ENCODE measurements at places on chromosomes 12 and 14. TPM values are rescaled to one million over a fixed set of nuclear protein-coding genes. Genes with fewer than 3 reads are reported as not detected.

GRCh38 chr12:102625819-102626218 lies 145.5 kb upstream of the IGF1 start:
- DNase-seq, result peak; percentile 21

The TAS2R46 gene
- total RNA-seq, result 3.3 TPM

The PLEK2 gene
- total RNA-seq, result not detected

DNA sequence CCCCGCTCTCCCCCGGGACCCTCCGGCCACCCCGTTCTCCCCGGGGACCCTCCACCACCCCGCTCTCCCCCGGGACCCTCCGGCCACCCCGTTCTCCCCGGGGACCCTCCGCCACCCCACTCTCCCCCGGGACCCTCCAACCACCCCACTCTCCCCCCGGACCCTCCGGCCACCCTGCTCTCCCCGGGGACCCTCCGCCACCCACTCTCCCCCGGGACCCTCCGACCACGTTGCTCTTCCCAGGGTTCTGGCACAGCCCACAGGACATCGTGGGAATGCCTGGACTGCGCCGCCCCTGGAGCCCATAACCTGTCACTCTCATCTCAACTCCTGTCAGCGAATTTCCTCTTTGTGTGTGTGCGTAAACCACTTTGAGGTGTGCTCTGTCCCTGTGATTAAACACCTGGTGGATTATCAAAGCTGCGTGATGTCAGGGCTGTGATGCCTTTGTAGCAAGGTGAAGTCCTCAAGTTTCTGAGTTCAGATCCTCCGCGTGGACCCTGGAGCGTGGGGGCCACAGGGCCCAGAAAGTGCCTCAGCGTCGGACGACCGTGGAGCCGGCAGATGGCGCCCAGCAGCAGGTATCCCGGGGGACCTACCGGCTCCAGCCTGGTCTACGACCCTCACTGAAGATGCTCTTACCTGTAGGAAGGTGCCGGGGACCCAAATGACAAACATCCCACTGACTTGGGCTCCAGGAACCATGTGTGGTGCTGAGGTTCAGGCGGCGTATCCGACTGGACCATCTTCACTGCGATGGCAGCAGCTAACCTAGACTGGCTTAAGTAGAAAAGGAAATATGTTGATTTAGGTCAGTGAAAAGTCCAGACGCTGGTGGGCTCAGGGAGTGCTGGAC lies 63.2 kb upstream of the GALNT9 start:
- peak; percentile 31 for DNase-seq

DNA sequence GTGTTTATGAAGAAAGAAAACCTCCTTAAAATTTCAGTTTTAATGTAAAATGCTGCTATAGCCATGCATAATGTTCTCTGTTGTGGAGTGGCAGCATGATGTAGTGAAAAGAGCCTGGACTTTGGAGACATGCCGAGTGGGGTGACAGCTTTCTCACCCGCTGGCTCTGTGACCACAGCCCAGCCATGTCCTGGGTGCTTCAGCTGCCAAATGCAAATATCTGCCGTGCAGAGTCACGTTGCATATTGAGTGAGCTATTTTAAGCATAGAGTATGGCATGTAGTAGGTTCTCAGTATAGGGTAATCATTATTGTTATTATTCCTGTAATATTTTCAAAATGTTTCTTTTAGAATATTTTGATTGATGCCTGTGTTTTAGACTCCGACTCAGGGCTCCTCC lies 15.5 kb upstream of the TCTN2 start:
- DNase-seq, result no peak

Measured in glutamatergic neuron (in vitro differentiated cells).